ENCODE measurements at places on chromosomes 16 and 17. TPM values are rescaled to one million over a fixed set of nuclear protein-coding genes. Genes with fewer than 3 reads are reported as not detected.

Gene CRYBA1
- total RNA-seq, result not detected

Gene GINS3
- total RNA-seq, result 1.6 TPM

Gene PNMT
- 0.62 TPM for total RNA-seq

Gene RCVRN
- total RNA-seq, result 0.33 TPM

Gene HID1
- total RNA-seq, result 13.0 TPM

Gene ARL5C
- total RNA-seq, result not detected

Gene CDK3
- 2.9 TPM for total RNA-seq

Gene ICAM2
- 26.7 TPM for total RNA-seq

Gene C16orf95
- total RNA-seq, result 1.1 TPM

DNA sequence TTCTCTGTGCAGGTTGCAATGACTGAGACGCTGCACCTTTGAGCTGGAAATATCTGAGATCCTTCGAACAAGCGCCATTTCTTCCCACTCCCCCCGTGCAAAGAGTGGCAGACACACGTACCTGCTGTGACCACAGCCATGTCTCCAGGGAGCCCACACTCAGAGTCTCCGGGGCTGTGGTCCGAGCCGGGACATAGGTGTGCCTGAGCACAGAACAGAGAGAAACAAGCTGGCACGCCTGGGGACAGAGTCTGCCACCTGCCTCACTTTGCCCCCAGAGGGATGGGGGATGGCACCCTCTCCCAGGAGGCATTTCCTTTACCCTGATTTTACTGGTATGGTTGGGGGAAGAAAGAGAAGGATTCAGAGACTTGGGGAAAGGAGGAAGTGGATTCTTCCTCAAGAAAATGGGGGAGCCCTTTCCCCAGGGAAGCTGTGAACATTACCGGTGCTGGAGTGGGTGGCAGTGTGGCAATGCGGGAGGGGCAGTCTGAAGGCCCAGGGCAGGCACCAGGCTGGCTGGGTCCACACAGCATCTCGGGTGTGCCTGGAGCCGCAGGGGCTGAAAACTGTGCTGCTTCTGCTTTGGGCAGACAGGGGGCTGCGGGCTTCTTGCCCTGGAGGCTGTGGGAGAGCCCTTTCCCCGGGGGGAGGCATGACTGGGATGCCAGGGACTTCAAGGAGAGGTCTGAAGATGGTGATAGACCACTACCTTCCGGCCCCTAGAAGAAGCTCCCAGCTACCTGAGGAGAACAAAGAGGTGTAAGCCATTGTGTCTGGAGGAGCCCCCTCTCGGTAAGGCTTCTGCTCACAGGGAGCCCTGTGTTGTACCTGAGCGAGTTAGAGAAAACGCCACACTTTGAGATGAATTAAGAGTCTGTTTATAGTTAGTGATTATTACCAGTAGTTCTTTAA is 6.6 kb upstream of the PIK3R6 start:
- no peak for DNase-seq

DNA sequence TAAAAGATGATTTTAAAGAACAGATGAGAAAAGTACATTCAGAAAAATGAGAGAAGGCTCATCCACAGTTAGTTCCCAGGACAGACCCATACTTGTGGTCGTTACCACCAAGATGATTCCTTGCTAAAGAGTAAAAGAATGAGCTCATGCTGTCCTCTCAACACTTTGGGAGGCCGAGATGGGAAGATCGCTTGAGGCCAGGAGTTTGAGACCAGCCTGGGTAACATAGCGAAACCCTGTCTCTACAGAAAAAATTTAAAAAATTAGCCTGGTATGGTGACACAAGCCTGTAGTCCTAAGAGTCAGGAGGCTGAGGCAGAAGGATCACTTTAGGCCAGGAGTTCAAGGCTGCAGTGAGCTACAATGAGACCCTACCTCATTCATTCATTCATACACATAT is 60.7 kb upstream of the CNEP1R1 start:
- DNase-seq, result no peak

DNA sequence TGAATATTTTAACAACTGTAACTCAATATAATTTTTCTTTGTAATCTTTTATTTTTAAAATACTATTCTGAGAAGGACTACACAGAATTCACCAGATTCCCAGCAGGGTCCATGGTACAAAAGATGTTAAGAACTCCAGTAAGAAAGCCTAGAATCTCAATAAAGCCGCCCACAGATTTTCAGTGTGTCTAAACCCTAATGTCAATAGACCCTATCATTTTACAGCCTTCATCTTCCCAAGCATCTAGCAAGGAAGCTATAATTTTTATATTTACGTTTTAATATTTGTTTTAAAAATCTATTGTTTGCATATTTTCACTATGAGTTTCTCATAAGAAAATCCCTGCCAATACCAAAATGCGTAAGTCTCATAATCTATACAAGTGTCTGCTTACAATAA is 148.5 kb downstream of the CEP112 start:
- no peak for DNase-seq

DNA sequence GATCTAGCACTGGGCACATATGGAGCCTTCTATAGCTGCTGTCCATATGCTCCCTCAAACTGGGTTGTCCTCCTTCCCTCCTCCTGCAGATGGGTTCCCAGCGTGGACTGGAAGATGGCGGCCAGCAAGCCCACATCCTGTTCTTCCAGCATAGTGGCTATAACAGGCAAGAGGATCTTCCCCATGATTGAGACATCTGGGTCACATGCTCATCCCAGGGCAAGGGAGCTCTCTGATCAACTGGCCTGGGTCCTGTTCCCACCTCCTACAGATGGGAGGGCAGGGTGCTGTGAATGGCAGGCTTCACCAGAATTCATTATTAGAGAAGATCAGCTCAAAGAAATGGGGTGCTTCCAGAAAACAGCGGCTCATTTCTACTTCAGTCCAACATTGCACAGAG is 210.2 kb downstream of the PARN start:
- DNase-seq, result peak; percentile 59

- peak; percentile 91 for DNase-seq
Observed at GRCh38 chr16:79598348-79599181, 2.0 kb downstream of the MAF start.

GRCh38 chr16:23149267-23149992 is at the start of gene USP31:
Gene USP31, minus strand, starts transcription at chr16:23149452. Its CDS starts 182 bp downstream, at chr16:23149270.
- DNase-seq, result peak; percentile 99

DNA sequence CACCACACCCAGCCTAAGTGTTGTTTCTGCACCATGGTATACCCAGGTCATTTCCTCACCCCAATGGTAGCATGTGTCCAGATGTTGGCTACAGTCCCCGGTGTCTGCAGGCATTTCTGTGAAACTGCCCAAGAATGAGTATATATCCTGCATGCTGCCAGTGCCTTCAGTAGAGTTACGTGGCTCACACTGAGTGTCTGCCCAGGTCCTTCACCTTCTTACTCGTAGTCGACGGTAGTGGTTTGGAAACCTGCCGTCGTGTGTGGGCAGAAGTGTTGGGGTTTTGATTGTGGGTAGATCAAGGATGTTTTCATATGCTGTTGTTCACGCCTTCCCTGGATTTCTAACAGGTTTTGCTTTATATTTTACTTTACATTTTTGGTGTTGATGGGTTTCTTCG is 16.8 kb downstream of the TCF25 start:
- no peak for DNase-seq

DNA sequence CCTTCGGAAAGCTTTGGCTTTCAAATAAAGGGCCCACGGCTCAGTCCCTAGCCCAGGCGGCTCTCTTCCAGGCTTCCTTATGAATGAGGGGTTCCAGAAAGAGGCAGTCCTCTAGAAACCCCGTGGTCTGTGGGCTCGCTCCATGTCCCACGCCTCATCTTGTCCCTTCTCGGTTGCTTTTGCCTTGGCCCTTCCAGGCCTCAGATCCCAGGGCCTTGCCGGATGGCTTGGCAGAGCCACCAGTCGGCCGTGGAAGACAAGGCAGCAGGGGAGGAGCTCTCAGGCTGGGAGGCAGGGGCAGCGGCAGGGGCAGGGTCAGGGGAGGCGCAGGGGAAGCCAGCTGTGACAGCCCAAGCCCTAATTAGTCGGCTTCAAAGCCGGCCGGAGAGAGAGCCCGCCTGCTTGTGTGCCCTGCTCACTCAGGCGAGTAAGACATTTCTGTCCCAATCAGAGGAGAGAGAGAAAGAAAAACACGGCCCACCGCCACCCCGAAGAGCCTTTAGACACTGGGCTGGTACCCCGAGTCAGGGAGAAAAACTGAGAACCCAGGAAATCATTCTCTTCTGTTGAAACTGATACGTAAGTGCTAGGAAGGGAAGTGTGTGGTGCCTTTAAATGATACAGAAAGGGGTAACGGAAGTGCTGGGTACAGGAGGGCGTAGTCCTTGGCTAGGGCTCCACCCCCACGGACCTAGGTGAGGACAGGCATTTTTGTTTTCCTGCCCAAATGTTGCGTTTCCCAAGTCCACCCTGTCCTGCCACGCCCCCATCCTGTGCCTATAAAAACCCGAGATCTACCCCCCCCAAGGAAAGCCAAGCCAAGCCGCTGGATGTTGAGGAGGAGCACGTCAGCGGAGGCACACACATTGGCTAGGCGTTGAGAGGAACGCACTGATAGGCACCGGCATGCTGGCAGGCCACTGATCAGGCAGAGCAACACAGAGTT is 27.8 kb upstream of the MEIOC start:
- peak; percentile 84 for DNase-seq

- DNase-seq, result peak; percentile 89
Observed at GRCh38 chr17:29240968-29241963, 5.4 kb upstream of the CRYBA1 start.

DNA sequence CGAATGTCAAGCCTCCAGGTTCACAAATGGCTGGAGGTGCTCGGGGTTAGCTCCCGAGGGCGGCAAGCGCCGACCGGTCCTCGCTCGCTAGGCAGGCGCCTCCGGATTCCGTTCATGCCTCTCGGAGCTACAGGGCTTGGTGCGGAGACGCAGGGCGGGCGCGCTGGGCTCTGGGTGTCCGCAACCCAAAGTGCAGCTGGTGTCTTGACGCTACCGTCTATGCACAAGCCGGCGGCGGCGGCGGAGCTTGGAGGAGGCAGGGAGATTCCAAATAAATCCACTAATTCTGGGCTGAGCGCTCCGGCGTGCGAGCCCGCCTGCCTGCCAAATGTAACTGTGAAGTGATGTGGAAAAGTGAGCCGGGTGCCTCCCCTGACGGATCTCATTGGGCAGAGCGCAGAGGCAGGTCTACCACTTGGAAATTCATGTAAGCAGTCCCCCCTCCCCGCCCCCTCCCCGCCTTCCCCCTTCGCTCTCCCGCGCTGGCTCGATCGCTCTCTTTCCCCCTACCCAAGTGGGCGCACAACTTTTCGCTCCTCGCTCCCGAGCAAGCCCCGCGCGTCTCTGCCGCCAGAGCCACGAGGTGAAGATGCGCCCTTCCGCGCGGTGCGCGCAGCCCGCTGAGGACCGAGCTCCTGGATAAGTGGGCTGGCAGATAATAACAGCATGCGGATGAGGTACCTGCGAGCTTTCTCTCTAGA is at the start of gene CDH8:
TSS of gene CDH8 (minus strand) at position 338 of the 701 bp plus-strand sequence. CDS start 15,035 bp downstream, outside the sequence.
- no peak for DNase-seq

DNA sequence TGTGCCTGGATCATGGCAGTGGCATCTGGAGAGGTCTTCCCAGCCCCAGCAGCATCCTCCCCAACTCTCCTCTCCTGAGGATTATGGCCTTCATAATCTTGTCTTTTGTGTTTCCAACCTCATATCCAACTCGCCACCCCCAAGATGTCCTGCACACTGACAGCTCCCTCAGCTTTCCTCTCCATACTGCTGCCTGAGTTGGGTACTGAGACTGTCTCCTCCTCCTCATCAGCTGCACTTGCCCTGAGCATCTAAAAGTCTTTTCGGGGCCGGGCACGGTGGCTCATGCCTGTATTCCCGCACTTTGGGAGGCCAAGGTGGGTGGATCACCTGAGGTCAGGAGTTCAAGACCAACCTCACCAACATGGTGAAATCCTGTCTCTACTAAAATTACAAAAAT is 2.0 kb downstream of the CD300LB start:
- DNase-seq, result no peak

GRCh38 chr16:12917246-12917645 is 15.8 kb downstream of the SHISA9 start:
- no peak for DNase-seq

DNA sequence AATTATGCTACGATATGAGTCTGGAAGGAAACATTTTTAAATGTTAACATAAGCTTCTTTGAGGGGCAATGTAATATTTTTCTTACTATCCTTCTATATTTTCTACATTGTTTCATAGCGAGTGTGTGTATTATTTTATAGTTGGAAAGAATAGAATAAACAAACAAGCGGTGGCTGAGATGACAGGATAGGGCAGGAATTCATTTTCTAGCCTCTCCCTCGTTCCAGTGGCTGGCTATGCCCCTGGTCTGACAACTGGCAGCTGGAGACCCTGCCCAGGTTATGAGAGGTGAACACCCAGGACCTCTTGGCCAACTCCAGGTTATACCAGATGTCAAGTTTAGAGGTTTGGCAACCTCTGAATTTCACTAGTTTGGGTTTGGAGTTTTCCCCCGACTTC is 14.5 kb upstream of the TNRC6C start:
- DNase-seq, result no peak

DNA sequence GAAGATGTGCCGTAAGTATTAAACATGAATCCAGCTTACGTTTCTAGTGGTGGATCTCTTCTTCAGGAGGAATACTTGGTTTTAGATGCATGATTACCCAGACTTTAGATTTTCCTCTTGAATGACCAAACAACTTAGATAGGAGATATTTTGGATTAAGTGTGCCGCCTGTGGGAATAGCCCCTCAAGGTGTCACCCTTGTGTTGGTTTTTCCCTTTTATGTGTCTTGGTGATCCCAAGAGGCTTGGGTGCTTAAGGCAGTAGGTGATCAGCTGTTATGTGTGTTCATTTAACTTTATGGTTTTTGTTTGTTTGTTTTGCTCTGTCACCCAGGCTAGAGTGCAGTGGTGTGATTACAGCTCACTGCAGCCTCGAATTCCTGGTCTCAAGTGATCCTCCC is 115.1 kb downstream of the PPM1E start:
- DNase-seq, result no peak

DNA sequence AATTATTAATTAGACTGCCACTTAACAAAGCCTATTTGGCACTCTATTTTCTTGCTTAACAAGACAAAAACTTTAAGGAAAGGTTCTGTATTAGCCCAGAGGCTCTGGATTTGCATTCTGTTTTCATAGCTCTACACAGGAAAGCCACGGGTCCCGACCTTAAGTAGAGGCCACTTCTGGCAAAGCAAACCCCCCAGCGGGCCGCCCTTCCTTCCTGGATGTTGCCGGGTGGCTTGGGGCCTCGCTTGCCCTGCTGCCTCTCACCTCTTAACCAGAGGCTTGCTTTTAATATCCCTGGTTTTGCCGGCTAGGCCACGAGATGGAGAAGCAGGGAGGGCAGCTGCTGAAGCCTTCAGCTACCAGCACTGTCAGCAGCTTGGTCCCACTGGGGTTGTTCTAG is 4.4 kb downstream of the RTN4RL1 start:
- no peak for DNase-seq

DNA sequence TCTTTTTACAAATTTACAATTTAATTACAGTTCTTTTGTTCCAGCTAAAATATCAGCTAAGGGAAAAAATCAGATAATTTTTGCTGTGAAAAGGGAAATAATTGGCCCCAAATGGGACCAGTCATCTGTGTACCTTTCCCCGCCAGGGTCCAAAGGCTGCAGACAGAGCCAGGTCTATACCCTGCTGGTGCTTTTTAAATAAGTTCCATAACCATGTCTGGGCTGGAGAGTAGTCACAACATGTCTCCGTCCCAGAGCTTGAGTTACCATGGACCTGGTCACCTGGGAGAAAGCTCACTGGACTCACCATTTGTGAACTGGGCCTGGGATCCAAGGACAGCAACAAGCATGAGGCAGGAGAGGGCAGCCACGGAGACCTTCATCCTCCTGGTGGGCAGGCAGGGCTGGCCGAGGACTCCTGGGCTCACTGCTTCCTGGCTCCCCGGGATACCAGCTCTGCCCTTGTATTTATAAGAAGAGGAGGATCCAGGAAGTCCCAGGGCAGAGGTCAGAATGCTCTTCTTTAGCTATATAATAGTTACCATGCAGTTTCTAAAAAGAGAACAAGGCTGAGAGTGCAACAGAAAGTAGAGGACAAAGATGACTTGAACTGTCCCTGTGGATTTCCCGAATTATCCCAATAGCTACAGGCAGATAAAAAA is at the start of gene CCL15:
TSS of gene CCL15 (minus strand) at position 444 of the 662 bp plus-strand sequence. CDS start at position 383, 61 bp downstream.
- DNase-seq, result no peak

All from posterior vena cava (tissue), 2 donors.